Urinary bladder (tissue), 4 donors: ENCODE measurements at places on chromosomes 1 and 21. TPM values are rescaled to one million over a fixed set of nuclear protein-coding genes. Genes with fewer than 3 reads are reported as not detected.

- no peak for DNase-seq
Measured at GRCh38 chr1:154157520-154158306, 2.8 kb upstream of the NUP210L start.

- no peak for DNase-seq
Measured at GRCh38 chr21:31583498-31583897, 76.0 kb upstream of the SOD1 start.

- DNase-seq, result no peak
Measured at GRCh38 chr1:33985656-33986055, 121.8 kb downstream of the HMGB4 start.

The ANKRD35 gene
- 13.2 TPM for polyA plus RNA-seq

The AGBL4 gene
- polyA plus RNA-seq, result 0.08 TPM
